ENCODE measurements at places on chromosomes 16 and 17.
A peak's percentile ranks its signal among the peaks of the same experiment; 100 is the strongest.

DNA sequence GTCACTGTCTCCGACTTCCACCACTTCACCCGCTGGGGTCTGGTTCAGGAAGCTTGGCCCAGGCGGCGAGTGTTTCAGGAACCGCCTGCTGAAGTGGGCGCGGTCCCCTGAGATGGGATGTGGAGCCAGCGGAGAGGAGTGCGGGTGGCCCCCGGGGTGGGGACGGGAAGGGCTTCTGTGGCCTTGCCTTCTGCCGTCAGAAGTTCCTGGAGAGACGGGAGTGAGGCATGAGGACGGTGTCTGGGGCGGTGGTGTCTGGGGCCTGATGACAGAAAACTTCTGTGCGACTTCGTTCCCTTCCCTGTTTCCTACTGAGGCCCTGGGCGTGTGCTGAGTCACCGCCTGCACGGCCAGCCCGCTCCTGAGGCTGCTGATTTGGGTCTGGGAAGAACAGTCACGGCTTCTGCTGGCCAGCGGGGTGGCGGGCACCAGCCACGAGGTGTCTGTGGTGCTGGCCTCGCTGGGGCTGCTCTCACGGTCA lies 12.3 kb upstream of the NLRC3 start:
- DNase-seq, result no peak

GRCh38 chr16:75378616-75379015 lies 54.7 kb downstream of the CFDP1 start:
- DNase-seq, result no peak

- no peak for DNase-seq
These were observed 110.6 kb downstream of the ZNF423 start for GRCh38 chr16:49745311-49745747.

GRCh38 chr17:54860617-54861470 lies 39.8 kb upstream of the TOM1L1 start:
- no peak for DNase-seq

- DNase-seq, result no peak
These were observed 4.5 kb upstream of the ACSF3 start for GRCh38 chr16:89089120-89089519.

- DNase-seq, result no peak
These were observed 142.0 kb downstream of the CPPED1 start for GRCh38 chr16:12661656-12662172.

DNA sequence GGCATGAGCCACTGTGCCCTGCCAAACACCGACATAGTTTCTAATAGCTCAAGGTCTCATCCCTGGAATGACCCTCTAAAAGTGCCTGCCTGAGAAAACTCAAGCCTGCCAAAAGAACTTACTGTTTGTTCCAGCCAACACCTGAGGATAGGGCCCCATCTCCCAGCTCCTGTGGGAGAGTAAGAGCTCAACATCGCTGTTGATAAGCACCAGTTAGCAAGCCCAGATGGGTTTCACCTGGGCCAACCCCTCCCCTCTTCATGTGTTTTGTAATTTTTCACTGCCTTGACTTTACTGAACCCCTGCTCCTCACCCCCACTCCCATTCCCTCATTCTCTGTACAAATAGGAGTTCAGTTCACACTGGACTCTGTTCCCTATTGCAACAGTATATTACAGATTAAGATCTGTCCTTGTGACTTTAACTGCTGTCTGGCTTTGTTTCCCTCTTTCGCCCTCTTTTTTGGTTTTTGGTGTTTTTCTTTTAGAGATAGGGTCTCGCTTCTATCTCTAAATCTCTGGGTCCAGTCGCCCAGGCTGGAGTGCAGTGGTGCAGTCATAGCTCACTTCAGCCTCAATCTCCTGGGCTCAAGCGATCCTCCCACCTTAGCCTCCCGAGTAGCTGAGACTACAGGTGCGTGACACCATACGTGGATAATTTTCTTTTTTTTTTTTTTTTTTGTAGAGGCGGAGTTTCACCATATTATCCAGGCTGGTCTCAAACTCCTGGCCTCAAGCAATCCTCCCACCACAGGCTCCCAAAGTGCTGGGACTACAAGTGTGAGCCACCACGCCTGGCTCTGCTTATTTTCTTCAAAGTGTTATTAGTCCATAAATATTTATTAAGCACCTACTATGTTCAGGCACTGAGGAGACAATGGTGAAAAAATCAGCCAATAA lies 12.3 kb downstream of the NUPR1 start:
- no peak for DNase-seq

GRCh38 chr16:28187595-28188004 lies 24.2 kb downstream of the XPO6 start:
- no peak for DNase-seq

DNA sequence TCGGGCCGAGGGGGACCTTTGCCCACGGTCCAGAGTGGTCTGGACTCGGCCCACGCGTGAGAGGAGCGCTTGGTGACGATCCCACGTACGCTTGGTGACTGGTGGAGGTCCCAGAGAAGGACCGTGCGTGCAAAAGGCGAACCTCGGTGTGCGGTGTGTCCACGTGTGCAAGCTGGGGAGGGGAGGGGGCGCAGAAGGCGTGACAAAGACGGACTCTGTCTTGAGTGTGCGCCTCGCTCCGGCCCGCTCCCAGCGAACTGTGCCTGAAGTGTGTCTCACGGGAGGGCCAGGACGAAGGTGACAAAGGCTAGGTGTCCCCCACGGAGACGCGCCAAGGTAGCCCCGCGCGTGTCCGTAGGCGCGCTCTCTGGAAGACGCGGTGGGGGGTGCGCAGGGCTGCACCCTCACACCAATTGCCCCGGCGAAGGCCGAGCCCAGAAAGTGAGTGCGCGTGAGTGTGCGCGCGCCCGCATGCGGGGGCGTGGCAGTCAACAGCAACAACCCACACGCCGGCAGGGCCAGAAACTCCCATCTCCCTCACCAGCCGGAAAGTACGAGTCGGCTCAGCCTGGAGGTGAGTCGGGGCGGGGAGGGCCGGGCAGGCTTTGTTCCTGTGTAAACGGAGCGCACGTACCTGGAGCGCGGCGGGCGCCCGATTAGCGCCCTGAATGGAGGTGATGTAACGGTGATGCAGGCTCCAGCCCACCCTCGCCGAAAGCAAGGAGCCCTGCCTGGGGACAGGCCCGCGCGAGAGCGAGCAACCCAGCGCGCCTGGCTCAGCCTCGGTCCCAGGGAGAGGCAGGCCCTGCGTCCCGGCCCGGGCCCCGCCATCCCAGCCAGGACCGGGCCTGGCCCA lies at the start of gene GPRC5C:
TSS of gene GPRC5C (plus strand) at position 521 of the 856 bp plus-strand sequence. CDS start 7,689 bp downstream, outside the sequence.
- peak; percentile 34 for DNase-seq

DNA sequence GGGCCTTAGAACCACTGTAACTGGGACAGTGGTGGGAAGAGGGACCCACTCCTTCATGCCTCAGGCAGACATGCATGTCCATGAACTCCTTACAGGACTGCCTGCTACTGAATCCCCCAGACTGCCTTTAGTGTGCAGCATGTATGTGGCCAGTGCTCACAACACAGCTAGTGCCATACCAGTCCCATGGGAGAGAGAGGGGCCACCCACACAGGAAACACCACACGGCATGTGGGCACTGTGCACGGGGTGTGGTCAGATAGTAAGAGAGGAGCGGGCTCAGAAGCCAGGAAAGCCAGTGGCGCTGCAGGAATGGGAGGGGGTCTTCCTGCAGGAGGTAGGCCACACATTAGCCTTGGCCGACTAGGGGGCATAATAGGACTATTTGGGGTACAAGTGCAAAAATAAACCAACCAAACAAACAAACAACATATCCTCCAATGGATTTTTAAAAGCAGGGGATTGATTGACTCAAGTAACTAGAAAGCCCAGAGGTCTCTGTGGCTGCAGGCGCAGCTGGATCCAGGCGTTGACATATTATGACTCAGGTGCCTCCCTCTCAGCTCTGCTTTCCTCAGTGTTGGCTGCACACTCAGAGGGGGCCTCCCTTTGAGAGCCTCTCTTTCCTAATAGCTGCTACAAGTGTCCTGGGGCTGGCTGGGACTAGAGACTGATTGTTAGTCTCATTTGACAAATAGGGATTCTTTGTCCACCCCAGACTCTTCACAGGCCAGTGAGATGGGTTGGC lies 104.4 kb downstream of the AMFR start:
- DNase-seq, result no peak

DNA sequence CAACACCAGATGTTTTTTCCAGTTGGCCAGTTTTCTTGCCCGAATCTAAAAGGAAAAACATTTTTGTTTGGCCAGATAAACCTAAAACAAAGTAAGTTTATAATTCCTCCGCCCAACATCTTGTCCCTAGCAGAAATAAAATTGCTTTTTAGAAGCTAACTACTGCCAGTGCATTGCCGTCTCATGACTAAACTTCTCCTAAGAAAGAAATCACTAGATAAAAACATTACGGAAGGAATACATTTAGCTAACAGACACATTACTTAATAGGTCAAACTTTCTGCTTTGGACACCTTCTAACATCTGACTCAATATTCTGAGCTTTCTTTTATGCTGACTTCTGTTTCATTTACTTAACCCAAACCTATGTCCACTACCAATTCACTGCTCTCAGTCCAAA lies 36.2 kb downstream of the FBXL20 start:
- no peak for DNase-seq

DNA sequence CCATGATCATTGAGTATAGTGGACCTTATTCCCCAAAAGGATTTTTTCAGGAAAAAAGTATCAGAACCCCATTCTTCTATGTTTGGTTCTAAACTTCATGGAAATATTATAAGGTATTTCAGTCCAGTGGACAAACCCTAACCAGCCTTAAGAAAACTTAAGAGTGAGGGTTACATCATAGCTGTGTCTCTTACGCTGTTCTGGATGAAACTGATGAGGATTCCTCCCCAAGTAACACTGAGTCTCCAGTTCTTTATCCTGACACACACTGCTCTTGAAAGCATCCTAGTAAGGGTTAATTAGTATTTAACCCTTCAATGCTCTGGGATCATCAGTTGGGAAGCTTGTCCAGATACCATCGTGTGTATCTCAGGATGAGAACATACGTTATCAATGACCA lies 5.0 kb downstream of the LYRM1 start:
- no peak for DNase-seq

GRCh38 chr17:66625311-66625767 lies 209.6 kb upstream of the CACNG5 start:
- no peak for DNase-seq

DNA sequence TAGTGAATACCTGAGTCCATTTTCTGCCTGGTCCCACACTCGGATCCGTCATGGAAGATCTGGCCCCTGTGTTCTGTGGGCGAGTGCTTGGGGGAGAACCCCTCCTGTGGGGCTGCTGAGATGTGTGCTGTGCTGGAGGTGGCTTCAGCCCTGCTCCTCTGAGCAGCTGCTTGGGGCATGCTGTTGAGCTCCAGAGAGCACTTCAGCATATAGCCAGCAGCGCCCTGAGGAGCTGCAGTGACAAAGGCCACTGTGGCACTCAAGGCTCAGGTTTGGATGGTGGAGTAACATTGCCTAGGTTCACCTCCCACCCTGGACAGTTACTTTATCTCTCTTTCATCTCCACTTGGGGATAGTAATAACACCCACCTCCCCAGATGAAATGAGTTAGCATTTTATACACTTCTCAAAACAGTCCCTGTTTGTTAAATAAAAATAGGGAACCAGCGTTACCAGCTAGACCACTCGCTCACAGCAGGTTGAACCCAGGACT lies 75.3 kb downstream of the KSR1 start:
- DNase-seq, result no peak

GRCh38 chr16:67563708-67564468 lies 1.6 kb downstream of the CTCF start:
- no peak for DNase-seq

- DNase-seq, result peak; percentile 76
These were observed 5.4 kb downstream of the BANP start for GRCh38 chr16:87956365-87957231.

GRCh38 chr17:28446716-28447395 lies 26.6 kb upstream of the SLC13A2 start:
- DNase-seq, result no peak

- DNase-seq, result no peak
These were observed 23.6 kb upstream of the BPTF start for GRCh38 chr17:67801626-67802175.

GRCh38 chr17:39144416-39144840 lies 7.0 kb downstream of the PLXDC1 start:
- no peak for DNase-seq

DNA sequence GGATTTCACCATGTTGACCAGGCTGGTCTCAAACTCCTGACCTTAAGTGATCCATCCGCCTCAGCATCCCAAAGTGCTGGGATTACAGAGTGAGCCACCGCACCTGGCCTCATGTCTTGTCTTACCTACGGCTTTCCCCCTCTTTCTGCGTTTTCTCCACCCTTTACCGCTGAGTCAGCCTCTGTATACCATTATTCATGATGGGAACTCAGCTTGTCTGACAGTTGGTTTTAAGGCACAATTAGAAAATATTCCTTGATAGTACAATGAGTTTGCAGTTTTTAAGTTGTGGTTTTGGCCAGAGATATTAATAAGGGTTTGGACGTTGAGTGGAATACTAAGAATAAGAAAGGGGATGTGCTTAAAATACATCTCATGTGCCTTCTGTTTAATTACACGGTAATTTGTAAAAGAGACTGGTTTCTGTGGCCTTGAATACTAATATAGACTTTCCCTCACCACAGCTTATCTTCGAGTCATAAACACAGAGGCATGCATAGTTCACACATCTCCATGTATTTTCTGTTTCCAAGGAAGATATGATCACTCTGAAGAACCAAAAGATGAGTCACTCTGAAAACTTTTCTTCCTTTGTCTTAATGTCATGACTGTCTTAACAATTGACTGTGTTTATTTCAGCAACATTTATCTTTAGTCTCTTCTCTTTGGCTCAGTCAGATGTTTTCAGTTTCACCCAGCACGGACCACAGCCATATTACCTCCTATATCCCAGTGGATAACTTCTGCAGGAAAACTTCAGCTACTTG lies 54.4 kb downstream of the PITPNC1 start:
- no peak for DNase-seq

DNA sequence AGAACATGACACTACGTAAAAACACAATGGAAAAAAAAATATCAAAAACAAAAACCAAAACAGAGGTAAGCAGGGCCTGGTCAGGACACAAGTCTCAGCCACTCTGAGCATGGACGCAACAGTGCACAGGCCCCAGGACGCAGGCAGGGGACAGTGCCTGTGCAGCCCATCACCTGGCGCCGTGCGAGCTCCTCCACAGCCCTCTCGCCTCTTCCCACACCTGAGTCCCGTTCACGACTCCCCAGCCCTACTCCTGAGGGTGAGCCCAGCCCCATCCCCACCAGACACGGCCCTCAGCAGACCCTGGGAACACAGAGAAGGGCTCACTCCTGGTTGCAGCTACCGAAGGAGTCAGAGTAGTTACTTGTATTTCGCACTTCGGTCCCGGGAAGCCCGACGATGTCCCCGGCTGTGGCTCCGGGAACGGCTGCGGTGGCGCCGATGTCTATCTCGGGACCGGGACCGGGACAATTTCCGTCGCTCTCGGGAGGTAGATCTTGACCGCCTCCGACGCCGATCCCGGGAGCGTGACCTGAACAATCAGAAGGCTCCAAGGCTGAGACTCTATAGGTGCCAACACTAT lies 9.4 kb downstream of the HBQ1 start:
- no peak for DNase-seq

- DNase-seq, result no peak
These were observed 6.4 kb downstream of the DPEP1 start for GRCh38 chr16:89619840-89620239.

DNA sequence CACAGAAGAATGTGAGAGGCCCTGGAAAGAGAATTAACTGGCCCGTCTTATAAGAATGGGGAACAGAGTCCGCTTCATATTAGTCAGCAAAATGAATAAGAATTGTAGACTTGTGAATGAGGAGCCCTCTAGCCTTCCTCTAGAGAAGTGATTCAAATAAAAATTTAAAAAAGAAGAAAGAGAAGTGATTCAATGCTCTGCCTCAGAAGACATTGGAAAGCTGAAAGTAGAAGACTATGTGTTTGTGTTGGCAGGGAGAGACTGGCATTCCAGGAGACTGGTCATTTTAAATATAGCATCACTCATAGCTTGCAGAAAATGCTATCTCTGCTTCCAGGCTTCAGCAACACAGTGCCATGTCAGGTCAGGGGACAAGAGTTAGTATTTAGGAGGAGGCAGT lies 190.6 kb upstream of the HS3ST3A1 start:
- DNase-seq, result no peak
